ENCODE measurements at places on chromosomes 2 and 18.

- DNase-seq, result no peak
Measured at GRCh38 chr18:74651327-74652128, 53.9 kb downstream of the ZNF407 start.

DNA sequence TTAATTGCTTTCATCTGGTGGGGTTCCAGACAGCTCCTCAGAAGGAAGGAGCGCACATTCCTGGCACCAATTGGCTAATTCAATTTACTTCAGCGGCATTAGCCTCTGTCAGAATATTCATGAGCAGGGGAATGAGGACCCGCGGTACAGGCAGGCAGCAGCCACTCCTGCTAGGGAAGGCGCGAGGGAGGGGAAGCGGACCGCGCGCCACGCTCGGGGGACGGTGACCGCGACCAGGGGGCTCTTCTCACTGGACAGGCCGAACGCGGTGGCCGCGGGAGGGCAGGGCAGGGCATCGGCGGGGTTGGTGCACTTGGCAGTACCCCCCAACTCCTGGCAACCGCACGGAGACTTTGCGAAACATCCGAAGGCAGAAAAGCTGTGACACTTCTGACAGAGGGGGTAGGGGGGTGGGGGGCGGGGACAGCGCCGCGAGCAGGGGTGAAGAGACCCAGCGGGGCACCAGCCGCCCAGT lies at the start of gene CDH20:
Gene CDH20 (plus strand): TSS at position 160 of the 475 bp plus-strand sequence.
- DNase-seq, result no peak

DNA sequence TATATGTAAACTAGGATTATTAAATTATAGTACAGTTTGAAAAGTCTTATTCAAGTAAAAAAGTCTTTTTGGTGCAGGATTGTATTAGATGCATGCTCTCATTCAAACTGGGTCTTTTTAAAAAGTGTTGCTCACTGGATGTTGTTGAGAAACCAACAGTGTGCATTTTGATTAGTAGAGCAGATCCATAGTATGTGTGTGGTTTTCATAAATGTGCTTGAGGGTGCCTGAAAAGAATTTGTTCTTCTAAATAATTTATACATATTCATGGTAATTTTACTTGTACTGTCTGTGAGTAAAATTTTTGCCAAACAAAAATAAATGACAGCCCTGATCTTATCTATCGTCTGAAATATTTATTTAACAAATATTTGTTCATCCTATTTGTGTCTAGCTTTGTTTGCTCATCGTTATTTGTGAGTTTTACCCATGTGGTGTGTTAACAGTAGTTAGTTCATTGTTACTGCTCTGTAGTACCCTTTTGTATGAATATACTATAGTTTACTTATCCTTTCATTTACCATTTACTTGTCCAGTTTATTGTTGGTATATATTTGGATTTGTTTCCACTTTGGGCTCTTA lies 50.4 kb downstream of the PTPN4 start:
- no peak for DNase-seq

DNA sequence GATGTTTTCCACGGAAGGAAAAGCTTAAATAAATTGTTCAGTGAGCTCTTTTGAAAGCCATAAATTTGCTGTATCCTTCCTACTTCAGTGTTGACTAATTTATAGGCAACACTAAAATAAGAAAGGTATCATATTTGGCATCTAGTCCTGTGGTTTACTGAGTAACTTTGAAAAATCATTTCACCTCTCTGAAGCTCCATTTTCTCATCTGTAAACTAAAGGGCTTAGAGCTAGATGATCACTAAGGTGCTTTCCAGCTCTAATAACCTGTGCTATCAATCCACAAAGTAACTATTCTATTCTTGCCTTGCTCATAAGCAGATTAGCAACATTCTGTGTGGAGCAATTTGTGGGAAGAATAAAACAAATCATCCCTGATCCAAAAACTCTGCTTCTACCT lies 3.6 kb upstream of the MYOM1 start:
- no peak for DNase-seq

- DNase-seq, result no peak
Measured at GRCh38 chr2:169397697-169398096, 35.4 kb upstream of the LRP2 start.

- no peak for DNase-seq
Measured at GRCh38 chr2:242085941-242086621, 216.6 kb downstream of the RTP5 start.

DNA sequence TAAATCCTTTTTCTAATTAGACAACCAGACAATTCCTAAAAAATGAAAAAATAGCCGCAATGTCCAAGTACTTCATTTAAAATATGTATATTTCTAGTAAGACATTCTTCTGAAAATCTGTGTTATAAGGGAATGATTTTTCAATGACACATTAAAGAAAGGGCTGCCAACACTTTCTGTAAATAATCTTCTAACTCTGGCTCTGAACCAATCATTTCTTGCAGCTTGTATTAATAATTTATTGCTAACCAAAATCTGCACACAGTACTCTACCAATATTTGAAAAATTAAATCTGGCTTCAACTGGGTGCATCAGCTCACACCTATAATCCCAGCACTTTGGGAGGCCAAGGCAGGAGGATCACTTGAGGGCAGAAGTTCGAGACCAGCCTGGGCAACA lies 8.3 kb downstream of the NFU1 start:
- DNase-seq, result no peak

- no peak for DNase-seq
Measured at GRCh38 chr18:55239740-55240139, 280.5 kb upstream of the CCDC68 start.

GRCh38 chr2:25276569-25277465 lies 64.9 kb downstream of the DNMT3A start:
- DNase-seq, result peak; percentile 62

DNA sequence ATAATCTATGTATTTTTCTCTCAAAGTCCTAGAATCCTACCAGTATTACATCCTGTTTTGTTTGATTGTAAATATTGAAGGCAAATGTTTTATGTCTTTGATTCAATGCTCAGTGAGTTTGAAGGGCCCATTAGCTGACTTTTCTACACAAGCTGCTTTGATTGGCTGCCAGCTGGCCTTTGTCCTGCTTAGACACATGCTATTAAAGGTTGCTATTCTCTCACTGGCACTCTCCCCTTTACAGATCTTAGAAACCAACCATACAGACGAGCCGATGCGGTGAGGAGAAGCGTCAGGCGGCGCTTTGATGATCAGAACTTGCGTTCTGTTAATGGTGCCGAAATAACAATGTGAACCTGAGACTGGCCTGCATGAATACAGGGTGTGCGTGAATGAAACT lies 69.7 kb downstream of the PRPF40A start:
- no peak for DNase-seq
